ENCODE measurements at places on chromosomes 12 and 14. TPM values are rescaled to one million over a fixed set of nuclear protein-coding genes. Genes with fewer than 3 reads are reported as not detected.

The NOS1 gene
- total RNA-seq = not detected

The COL2A1 gene
- not detected for total RNA-seq

The ARHGEF25 gene
- 11.0 TPM for total RNA-seq

The KLHL42 gene
- total RNA-seq = 10.7 TPM

The OR11H7 gene
- total RNA-seq = not detected

The C3AR1 gene
- not detected for total RNA-seq

The CMKLR1 gene
- total RNA-seq = 0.32 TPM

The TAS2R50 gene
- total RNA-seq = 0.49 TPM

The WNT5B gene
- total RNA-seq = 8.9 TPM

The TAS2R7 gene
- not detected for total RNA-seq

The SIX4 gene
- 3.9 TPM for total RNA-seq

The DAO gene
- not detected for total RNA-seq

The KLRB1 gene
- total RNA-seq = not detected

The AREL1 gene
- 31.6 TPM for total RNA-seq

The PLEK2 gene
- total RNA-seq = 3.9 TPM

The RFX4 gene
- not detected for total RNA-seq

Data from cardiac atrium fibroblast (primary cell).